ENCODE measurements at places on chromosomes 11 and 22.

GRCh38 chr11:64802370-64803157 lies 450 bp downstream of the MAP4K2 start:
- DNase-seq, result no peak

DNA sequence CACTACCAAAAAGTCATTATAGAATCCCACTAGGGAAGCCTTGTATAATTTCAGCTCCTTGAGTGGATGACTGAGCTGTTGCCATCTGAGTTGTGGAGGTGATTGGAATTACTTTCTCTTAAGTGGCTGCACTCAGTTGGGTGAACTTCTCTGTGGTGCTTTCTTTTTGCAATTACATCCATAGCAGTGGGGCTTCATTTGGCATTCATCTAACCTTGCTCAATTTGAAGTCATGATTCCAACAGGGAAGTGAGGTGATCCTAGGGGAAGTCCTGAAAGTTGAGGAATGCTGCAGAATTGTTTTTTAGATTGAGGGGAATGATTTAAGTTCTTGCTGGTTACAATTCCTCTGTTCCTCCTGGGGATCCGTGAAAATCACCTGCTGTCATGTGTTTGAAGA lies 39.6 kb downstream of the ARHGAP42 start:
- DNase-seq, result no peak

- DNase-seq, result no peak
Measured at GRCh38 chr11:23453522-23453921, 593.2 kb upstream of the CCDC179 start.

GRCh38 chr11:70667767-70668166 lies 269.4 kb downstream of the CTTN start:
- no peak for DNase-seq

GRCh38 chr22:41327124-41327523 lies 25.8 kb downstream of the ZC3H7B start:
- DNase-seq, result no peak

DNA sequence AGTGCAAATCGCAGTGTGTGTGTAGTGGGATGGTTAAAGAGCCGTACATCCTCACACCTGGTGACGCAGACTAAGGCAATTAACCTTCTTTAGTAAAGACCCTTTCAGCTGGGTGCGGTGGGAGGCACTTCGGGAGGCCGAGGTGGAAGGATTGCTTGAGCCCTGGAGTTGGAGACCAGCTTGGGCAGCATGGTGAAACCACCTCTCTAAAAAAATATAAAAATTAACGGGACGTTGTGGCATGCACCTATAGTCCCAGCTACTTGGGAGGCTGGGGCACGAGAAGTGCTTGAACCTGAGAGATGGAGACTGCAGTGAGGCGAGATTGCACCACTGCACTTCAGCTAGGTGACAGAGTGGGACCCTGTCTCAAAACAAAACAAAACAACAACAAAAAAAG lies 31.5 kb downstream of the ZBTB16 start:
- no peak for DNase-seq

GRCh38 chr11:17572791-17573460 lies 25.9 kb downstream of the OTOG start:
- DNase-seq, result no peak

DNA sequence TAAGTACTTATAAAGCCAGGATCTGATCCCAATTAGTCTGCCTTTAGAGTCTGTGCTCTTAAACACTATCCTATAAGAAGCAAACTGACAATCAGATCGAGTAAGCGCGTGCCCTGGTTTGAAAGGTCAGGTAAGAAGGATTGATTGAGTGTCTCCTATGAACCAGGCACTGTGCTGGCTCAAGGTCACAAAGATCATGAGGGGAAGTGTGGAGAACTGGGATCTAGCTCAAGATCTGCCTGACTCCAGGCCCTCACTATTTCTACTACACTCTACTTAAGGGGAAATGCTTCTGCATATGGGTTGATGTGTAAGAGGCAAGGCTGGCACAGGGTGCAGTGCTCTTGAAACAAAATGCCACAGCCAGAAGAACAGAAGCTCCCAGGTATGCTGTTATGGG lies 77.0 kb downstream of the ME3 start:
- no peak for DNase-seq

- DNase-seq, result no peak
Measured at GRCh38 chr22:44445731-44446130, 52.3 kb downstream of the RTL6 start.

DNA sequence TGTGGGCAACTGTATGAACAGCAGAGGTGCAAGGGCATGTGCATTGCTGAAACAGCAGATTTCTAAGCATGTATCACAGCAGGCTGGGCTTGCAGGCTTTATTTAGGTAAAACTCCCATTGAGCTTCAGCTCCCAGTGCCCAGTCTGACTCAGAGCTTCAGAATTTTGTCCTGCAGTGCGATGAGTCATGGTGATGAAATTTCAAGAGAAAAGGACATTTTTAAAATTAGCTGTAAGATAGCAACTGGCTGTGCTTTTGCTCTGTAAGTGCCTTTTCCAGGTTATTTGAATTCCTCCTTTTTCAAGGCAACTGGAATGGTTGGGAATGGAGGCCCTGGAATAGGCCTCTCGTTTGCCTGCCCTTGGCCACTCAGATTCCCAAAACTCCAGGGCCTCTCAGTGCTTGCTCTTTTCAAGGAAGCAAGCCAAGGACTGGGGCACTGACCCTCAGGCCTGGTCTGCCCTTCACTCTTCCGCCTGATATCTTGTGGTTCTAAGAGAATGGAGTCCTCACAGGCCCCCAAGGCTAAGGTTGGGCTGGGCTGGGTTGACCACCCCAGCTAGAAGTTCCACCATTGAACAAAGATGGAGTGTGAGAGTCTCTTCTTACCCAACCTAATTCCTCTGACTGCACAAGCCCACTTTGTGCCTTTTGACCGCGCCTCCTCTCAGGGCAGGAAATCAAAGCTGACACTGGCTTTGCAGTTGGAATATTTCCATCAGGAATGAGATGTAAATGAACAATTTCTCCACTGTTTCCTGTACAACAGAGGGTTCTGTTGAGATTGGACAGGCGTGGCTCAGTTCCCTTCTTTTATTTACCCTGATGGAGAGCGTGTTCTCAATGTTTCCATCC lies 59.5 kb upstream of the PRSS23 start:
- DNase-seq, result peak; percentile 95

DNA sequence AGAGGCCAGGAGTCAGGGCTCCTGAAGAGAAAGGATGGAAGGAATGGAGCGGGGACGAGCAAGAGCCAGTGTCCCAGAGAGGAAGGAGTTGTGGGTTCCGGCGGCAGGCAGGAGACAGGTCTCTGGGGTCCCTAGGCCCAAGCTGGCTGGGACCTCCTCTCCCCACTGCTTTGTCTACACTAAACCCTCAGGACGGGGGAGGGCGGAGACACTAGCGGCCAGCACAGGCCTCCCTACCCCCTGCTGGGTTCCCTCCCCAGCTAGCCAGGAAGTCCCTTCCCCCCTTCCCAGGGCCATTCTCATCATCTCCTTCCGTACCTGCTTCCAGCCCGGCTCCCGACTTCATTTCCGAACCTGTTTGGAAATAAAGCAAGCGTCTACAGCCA lies 79.5 kb downstream of the ST3GAL4 start:
- DNase-seq, result no peak

GRCh38 chr11:2190657-2191471 lies 19.2 kb upstream of the TH start:
- no peak for DNase-seq

DNA sequence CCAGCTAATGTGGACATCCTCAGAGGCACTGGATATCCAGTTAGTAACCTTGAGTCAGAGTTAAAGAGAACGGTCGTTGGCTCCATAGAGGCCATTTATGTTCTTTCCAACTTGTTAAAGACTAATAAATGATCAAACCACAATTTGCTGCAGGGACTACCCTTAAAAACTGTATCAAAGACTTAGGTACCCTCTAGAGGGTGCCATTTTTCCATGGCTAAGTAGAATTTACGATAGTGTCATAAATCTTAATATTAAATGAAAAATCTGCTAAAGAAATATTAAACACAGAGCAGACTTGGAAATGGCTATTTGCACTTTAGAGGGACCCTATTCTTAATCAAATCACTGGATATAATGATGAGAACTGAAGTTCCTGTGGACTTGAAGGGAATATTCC lies 685.2 kb upstream of the CHORDC1 start:
- no peak for DNase-seq

- DNase-seq, result no peak
Measured at GRCh38 chr11:83285151-83285770, 906 bp downstream of the CCDC90B start.

DNA sequence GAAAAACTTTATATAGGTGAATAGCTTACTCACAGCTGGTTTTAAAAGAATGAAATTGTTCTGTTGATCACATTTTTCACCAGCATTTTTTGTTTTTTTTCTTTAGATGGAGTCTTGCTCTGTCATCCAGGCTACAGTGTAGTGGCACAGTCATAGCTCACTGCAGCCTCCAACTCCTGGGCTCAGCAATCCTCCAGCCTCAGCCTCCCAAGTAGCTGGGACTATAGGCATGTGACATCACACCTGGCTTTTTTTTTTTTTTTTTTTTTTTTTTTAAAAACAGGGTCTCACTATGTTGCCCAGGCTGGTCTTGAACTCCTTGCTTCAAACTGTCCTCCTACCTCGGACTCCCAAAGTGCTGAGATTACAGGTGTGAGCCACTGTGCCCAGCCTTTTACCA lies 3.6 kb downstream of the PACS1 start:
- DNase-seq, result no peak

- DNase-seq, result no peak
Measured at GRCh38 chr11:117782101-117782500, 14.9 kb downstream of the DSCAML1 start.

GRCh38 chr22:22079404-22080148 lies 97.0 kb upstream of the TOP3B start:
- no peak for DNase-seq

GRCh38 chr22:42078469-42079318 lies 806 bp upstream of the SMDT1 start:
- peak; percentile 17 for DNase-seq

DNA sequence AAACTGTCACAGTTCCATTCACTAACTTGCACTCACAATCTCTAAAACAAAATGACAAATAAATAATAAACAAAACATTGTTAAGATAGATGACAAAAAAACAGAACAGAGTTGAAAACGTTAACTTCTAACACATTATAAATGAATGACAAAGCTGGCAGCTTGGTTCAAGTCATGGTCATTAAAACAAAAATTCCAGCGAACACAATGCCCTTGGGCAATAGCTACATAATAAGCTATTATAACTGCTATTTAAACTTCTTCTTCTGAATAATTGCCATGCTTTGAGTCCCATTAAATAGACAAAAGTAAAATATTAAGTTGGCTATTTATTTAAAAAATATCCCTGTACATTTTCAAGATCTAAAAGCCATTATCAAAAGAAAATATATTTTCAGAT lies 54.7 kb downstream of the PICALM start:
- DNase-seq, result no peak

DNA sequence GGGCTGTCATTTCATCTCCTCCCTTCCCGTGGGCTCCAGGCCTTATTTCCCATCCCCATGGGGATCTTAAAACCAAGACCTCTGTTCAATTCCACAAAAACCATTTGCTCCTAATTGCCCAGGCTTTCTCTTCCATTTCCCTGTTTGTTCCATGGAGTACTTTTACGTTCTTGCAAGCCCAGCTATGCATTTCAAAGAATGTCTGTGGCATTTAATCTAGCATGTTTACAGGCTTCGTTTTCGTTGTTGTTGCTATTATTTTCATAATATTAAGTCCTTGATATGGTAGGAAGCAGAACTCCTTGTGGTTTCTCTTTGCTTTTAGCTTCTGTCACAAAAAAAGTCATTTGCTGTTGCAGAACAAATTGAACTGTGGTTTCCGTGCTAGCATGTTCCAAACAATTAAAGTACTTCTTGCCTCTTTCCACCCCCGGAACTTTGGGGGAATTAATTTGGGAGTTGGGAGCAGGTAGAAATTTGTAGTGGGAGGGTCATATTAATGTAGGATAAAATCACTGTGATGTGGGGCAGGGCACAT lies 68.1 kb upstream of the SLC22A12 start:
- DNase-seq, result no peak

- no peak for DNase-seq
Measured at GRCh38 chr11:60195923-60196368, 13.1 kb upstream of the MS4A6A start.

DNA sequence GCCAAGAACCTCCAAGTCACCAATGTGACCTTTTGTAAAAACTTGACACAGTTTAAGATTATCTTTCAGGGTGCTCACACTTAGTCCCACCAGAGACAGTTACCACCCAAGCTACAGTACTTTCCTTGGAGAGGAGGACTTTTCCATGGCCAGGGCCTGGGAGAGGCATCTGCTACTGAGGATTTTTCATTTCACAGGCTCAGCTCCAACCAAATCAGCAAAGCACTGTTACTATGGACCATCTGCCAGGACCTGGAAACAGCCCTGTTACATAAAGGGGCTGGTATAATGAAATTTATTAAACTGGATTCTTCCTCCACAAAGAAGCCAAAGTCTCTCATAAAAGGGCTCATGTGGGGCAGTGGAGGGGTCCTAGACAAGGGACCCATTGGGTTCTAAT lies 38.6 kb downstream of the SERGEF start:
- no peak for DNase-seq

DNA sequence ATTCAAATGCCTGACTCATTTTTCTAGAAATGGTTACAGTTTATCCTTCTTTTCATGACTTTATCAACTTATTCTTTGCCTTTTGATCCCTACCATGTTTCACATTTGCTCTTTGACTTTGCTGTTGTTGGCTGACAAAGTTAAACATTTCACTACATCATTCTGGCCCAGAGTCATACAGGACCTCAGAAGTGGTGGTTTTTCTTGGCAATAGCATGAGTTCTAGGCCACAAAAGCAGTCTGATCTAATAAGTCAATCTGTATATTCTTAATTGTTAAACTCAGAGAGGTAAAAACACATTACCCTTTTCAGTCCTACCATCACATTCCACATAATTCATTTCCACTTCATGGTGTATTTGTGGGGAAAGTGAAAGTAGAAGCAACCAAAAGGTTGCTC lies 763.2 kb upstream of the TENM4 start:
- DNase-seq, result no peak

DNA sequence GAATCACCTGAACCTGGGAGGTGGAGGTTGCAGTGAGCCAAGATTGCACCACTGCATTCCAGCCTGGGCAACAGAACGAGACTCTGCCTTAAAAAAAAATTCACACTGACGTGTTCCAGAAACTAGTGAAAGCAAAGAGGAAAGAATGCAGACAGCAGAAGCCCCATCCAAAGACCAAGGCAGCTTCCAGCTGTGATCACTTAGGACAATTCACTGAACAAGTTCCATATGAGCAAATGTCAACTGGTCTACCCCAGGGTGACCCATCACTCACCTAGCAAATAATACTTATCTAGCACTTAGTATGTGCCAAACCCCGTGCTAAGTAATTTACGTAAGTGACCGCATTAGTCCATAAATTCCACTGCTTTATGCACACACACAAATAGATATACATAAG lies 138.9 kb downstream of the LARGE1 start:
- DNase-seq, result peak; percentile 82

DNA sequence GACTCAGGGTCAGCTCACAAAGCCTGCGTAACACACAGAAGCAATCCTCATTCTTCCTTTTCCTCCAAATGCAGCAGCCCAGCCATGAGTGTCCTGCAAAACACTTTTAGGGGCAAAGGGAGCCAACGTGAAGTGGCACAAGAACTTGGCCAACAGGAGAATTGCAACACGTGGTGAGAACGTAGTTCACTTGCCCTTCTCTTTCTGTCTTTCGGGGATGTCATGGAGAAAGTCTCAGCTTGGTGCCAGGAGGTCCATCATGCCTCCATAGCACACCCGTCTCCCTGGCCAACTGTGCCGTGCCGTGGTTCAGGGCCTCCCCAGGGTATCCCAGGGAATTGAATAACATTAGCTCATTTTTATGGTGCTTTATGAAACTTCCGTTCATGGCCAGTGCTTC lies 98.5 kb upstream of the ANO1 start:
- DNase-seq, result no peak

GRCh38 chr22:32781695-32782094 lies 19.8 kb upstream of the TIMP3 start:
- peak; percentile 62 for DNase-seq

All from AG10803 (cell line).